ENCODE measurements at places on chromosomes 3 and 15.

- no peak for DNase-seq
These were observed 43.2 kb upstream of the KLHL25 start for GRCh38 chr15:85837881-85838280.

DNA sequence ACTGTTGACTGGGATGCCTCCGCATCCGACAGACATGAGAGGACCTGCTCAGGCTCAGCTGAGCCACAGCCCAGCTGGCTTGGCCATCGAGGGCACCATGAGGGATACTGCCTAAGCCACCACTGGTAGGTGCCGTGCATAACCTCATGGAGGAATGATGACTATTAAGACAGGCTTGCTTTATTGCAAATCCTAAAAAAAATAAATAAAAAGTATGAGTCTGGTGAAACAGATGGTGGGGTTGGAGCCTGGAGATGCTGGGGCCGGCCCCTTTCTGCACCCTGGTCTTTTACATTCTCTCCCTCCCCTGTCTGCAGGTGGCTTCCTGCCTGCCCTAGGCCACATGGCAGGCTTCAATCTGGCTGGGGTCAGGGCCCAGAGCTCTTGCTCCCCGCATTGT, 24.0 kb upstream of the RAD18 start:
- no peak for DNase-seq

GRCh38 chr15:88341006-88341405, 84.5 kb upstream of the NTRK3 start:
- DNase-seq, result no peak

GRCh38 chr3:133492159-133492741, 81.2 kb upstream of the CDV3 start:
- DNase-seq, result no peak

Data from hematopoietic multipotent progenitor cell treated with erythropoietin and hydrocortisone succinate and interleukin-3 and kit ligand, for 4 days (in vitro differentiated cells).